ENCODE measurements at places on chromosomes 1 and 21.

DNA sequence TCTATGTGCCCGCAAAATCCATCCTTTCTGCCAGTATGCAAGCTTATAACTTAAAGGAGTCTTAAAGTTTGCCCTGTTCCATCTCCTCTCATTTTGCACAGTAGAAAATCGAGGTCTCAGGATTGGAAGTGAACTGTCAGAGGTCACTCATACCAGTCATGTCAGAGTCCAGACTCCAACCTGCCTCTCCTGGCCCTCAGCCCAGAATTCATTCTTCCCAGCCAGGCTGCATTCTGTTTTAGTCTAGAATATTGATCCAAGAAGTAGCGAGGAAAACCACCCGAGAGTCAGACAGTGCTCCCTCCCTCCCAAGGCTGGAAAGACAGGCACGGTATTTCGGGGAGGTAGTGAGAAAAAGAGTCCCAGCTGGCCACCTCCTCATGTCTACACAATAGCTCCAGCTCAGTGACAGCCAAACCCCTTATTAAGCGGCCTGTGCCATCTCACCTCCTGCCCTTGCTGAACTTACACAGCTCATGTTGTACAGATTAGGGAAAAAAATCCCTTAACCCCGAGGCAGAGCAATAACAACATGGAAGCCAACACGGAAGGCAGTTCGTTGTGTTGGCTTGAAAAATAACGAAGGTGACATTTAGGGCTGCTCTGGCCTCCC lies 89.4 kb downstream of the OMA1 start:
- no peak for DNase-seq

- peak; percentile 69 for DNase-seq
These were observed 402.9 kb downstream of the PTPRU start for GRCh38 chr1:29639156-29639736.

DNA sequence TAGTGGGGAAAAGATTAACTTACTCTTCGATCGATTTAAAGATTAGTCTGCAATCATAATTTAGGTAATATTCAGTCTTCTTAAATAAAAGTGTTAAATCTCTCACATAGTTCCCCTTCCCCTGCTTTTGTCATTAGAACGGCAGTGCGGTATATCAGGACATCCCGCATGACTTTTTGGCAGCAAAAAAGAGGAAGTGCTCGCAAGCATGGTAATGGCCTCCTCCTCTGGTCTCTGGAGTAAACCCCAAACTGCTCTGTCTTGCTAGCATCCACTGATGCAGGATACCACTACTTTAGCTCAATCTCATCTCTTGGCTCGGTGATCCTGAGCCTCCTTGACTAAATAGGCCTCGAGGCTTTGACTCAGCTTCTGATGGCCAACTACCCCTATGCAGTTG lies 78.7 kb upstream of the VAV3 start:
- no peak for DNase-seq

- DNase-seq, result no peak
These were observed 53.3 kb downstream of the SPEN start for GRCh38 chr1:15900662-15901279.

DNA sequence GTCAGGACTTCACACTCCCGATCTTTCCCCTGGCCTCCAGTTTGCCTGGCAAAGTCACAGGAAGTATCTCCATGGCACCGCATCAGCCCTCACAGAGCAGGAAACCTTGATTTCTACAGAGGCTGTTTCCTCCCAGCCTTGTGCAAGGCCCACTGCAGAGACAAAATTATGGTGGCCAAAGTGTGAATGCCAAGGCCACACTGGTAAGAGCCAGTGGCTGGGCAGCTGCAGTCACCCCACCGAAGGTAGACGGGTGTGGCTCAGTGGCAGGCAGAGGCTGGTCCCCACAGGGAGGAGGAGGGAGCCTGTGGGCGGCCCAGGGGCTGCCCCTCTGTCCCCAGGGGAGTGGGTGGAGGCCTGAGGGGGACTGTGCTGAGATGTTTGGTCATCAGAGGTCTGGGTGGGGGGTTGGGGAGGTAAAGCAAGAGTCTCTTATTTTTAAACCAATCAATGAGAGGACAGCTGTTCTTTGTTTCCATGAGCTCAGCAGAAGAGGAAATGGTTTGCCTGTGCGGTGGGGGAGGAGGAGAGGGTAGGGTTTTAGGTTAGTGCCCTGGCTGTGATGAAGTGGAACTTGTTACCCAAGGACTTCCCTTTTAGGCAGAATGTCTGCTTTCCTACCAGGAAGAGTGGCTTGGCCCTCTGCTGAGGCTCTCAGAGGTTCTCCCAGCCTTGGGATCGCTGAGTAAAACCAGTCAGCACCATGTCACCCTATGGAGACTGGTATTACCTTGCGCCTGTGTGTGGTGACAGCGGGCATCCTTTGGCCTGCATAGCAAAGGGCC lies 18.0 kb upstream of the BTG2 start:
- DNase-seq, result no peak

- DNase-seq, result no peak
These were observed 10.4 kb downstream of the MPZ start for GRCh38 chr1:161299347-161299746.

DNA sequence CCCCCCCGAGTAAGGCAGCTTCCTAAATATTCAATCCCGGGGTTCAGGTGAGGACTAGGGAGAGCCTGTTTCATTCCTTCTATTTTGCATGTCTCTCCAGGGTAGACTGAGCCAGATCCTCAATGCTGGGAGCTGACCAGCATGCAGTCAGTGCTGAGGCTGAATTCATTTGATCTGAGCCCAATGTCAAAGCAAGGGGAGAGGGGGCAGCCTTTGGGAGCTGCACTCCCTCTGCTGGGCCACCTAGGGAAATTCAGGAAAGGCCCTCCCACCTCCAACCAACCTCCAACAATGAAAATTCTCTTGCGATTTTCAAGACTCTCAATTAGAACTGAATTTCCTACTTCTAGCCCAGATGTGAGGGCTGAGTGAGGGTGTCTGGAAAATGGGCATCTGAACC lies 371.2 kb downstream of the NPHP4 start:
- DNase-seq, result no peak

GRCh38 chr1:25805863-25806225 lies 5.9 kb downstream of the SELENON start:
- DNase-seq, result no peak

- DNase-seq, result no peak
These were observed 159.9 kb downstream of the ACTL8 start for GRCh38 chr1:17914987-17915386.

GRCh38 chr1:158819461-158820443 lies 11.4 kb upstream of the MNDA start:
- DNase-seq, result no peak

GRCh38 chr1:50023292-50024159 lies at the start of gene AGBL4:
Gene AGBL4, minus strand, starts transcription at chr1:50023954.
- no peak for DNase-seq

GRCh38 chr1:44059664-44060355 lies 28.5 kb upstream of the SLC6A9 start:
- DNase-seq, result no peak

- no peak for DNase-seq
These were observed 28.8 kb upstream of the CSF1 start for GRCh38 chr1:109881906-109882287.

GRCh38 chr1:187092104-187092503 lies 263.4 kb downstream of the PLA2G4A start:
- DNase-seq, result no peak

- no peak for DNase-seq
These were observed 93.4 kb downstream of the RRAGC start for GRCh38 chr1:38766125-38766524.

DNA sequence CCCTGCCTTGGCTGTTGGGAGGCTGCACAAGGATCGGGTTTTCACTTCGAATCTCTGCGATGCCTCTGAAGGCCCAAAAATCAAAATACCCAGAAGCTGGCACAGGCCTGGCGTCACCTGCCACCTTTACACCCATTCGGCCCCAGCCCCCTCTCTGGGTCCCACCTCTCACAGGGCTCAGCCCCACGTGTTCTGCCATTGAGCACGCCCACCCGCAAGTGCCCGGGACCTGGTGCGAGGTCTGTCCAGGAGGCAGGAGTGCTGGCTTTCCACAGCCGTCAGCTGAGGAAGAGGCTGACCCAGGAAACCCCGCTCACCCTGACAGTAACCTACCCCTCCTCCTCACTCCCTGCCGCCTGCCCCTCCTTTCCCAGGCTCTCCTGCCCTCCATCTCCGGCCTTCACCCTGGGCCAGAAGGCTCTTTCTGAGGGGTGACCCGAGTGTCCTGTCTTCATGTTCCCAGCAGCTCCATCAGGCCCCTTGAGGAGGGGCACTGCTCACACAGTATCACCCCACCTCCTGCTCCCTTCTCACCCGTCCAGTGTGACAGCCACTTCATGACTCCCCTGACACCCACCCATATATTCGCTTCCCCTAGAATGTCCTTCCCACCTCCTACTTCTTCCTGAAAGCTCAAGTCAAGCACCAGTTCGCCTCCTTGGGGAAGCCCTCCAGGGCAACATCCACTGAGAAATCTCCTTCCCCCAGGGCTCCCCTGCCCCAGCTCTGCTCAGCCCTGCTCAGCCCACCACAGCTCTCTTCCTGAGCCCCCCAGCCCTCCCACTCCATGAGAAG lies 13.5 kb downstream of the RCC2 start:
- no peak for DNase-seq
